ENCODE measurements at places on chromosomes 5 and 9.

DNA sequence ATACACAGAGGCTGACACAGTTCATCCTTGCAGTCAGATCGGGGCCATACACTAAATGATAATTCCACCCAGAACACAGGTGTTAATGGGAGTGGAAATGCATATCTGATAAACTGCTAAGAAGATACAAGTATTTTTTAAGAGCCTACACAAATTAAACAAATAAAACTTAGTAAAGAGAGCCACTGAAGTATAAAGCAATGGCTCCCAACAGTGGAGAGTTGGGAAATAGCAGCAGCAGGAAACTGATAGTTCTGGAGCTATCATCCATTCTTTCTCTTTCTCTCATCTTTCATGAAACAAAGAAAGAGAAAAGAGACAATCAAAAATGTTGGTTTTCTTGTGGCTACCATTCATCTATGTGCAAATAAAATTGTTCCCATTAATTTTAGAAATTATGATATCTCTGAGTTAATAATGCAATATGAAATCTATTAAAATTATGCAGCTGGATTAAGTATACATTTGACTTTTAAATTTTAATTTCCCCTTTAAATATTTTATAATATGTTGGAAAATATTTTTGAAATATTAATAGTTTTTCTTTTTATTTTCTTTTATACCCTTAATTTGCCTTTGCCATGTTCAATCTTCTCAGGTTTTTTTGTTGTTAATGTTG lies 120.8 kb downstream of the EMB start:
- DNase-seq: no peak

- DNase-seq: no peak
These were observed 146.0 kb downstream of the LIFR start for GRCh38 chr5:38410304-38410990.

DNA sequence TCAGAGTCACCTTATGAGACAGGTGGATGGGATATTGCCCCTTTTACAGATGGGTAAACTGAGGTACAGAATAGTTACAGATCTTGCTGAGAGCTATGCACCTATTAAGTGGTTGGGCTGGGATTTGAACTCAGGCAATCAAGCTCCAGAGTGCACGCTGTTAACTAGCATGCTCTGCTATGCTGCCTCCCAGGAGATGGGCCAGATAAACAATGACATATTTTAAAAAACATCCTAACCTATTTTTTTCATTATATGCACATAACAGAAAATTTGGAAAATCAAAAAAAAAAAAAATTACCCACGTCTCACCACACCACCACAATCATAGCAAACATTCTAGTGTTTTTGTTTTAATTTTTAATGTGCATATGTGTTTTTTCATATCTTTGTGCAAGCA lies 123.4 kb upstream of the STC2 start:
- DNase-seq: no peak

DNA sequence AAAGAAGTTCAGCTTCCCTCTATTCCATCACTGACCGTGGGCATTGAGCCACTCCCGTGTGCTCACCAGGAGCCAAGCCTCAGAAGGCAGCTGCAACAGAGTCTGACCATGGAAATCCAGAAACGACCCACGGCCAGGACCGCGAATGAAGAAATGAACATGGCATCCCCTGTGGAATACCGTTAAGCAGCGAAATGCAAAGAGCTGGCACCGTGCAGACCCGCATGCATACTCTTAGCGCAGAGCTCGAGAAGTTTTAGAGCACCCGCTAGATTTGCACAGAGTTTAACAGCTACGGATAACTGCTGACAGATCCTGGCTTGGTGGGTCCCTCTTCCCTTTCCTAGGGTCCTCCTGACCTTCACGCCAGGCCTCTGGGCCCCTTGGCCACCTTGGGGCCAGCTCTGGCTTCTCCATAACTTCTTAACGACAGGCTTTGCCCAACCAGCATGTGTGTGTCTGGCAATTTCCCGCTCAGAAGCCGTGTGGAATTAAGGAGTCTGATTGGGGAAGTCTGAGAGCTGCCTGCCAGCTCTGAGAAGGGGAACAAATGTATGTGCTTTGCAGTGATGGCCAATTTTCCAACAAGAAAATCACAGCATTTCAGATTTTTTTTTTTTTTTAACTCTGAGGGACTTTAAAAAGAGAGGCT lies 75.3 kb upstream of the COL5A1 start:
- DNase-seq: no peak

- no peak for DNase-seq
These were observed 93.2 kb downstream of the WDR41 start for GRCh38 chr5:77398896-77399295.

GRCh38 chr9:126692759-126693427 lies 79.2 kb downstream of the LMX1B start:
- no peak for DNase-seq

- no peak for DNase-seq
These were observed 66.0 kb upstream of the CKMT2 start for GRCh38 chr5:81167078-81167477.

GRCh38 chr9:81112627-81113452 lies 576.5 kb downstream of the TLE1 start:
- no peak for DNase-seq

DNA sequence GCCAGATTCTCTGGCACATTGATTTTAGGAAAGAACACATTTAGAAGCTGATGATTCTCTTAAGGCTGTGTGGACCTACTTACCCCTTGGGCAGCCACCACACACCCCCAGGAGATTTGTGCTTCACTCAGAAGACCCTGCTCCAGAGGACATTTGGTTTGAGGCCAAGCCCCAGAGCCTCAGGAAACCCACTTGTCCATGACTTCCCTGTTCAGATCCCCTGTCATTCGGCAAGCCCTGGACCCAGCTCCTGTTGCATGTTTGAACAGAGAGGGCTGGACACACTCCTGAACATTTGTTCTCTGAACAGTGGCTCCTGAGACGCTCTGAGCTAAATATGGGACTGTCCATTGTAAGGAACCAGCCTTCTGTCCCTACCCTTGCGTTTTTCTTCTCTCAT lies 82.1 kb downstream of the AMBP start:
- DNase-seq: no peak

GRCh38 chr9:34437006-34437925 lies 21.1 kb downstream of the FAM219A start:
- peak; percentile 52 for DNase-seq

DNA sequence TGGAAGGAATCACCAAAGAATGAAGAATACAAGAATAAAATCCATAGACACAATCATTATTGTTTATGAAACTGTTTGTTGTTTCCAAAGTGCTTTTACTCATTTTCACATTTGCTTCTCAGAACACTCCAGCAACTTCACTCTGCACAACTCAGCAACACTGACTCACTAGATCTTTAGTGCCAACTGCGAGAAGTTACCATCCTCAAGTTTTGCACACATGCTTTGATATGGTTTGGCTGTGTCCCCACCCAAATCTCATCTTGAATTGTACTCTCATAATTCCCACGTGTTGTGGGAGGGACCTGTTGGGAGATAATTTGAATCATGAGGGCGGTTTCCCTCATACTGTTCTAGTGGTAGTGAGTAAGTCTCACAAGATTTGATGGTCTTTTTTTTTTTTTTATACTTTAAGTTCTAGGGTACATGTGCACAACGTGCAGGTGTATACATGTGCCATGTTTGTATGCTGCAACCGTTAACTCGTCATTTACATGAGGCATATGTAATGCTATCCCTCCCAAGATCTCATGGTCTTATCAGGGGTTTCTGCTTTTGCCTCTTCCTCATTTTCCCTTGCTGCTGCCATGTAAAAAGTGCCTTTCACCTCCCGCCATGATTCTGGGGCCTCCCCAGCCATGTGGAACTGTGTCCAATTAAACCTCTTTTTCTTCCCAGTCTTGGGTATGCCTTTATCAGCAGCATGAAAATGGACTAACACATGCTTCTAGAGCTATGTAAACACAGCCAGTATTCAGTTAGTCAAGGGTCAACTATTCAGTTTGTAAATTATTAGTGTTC lies 36.9 kb downstream of the CLINT1 start:
- DNase-seq: no peak

- DNase-seq: no peak
These were observed 26.8 kb upstream of the LURAP1L start for GRCh38 chr9:12748016-12748415.

DNA sequence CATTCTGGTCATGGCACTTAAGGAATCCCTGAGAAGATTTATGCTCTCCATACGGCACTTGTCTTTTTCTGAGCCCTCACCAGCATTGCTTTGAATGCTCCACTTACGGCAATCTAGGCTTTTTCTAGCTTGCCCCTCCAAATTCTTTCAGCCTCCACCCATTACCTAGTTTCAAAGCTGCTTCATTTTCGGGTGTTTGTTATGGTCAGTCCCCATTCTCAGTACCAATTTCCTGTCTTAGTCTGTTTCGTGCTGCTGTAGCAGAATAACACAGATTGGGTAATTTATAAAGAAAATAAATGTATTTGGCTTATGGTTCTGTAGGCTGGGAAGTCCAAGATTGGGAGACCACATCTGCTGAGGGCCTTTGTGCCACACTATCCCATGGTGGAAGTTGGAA lies 42.0 kb downstream of the ARHGEF28 start:
- DNase-seq: no peak

DNA sequence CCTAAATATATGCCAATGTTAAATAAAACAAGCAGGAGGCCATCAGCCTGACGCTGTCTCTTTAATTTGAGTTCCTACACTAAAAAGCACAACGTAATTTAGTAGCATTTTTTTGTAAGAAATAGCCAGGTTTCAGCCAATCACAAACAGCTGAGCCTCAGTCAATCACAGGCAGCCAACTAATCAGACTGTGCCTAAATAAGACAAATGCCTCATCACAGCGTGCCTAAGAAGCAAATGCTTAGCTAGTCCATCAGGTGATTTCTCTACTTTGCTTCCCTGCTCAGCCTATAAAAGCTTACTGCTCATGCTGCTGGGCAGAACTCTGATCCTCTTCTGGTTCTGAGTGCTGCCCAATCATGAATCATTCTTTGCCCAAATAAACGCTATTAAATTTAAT lies 38.3 kb upstream of the RORB start:
- no peak for DNase-seq

DNA sequence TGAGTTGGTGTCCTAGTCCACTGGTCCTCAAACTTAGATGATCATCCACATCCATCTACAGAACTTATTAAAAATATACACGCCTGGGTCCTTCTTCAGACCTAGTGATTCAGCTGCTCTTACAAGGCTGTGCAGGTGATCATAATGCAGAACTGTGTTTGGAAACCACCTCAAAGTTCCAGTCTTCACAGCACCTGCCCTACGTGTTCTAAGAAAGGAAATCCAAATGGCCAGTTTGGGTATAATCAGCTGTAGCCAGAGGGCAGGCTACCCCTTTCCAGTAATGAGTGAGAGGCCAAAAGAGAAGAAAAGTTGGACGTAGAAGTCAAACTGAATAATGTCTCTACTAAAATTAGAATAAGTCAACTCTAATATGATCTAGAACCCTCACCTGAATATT lies 15.4 kb downstream of the REEP5 start:
- no peak for DNase-seq

GRCh38 chr9:132784286-132784830 lies 93.7 kb downstream of the AK8 start:
- no peak for DNase-seq

- DNase-seq: no peak
These were observed 532.2 kb upstream of the SGCD start for GRCh38 chr5:155794795-155795194.

DNA sequence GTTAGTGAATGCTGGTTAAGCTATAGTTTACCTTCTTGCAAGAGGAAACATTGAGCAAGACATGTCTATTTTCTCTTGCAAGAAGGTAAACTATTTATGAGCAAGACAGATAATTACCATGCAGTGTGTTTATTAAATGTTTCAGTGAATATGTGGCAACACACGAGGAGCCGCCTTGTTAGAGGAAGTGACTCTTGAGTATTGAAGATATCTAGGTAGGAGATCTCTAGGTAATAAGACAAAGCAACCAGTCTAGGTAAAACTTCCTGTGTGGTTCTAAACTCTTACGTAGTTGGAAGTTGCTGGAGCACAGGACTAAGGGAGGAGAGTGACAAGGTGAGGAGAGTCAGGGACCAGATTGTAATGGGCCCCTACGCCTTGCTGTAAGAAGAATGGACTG lies 16.8 kb downstream of the SKP2 start:
- DNase-seq: no peak
